ENCODE measurements at places on chromosomes 5 and 9. TPM values are rescaled to one million over a fixed set of nuclear protein-coding genes. Genes with fewer than 3 reads are reported as not detected.

JAKMIP2 gene
- 0.32 TPM for polyA plus RNA-seq

LRRC70 gene
- polyA plus RNA-seq: 3.8 TPM

PCDHGB1 gene
- polyA plus RNA-seq: 1.3 TPM

GPR21 gene
- polyA plus RNA-seq: 0.36 TPM

HK3 gene
- polyA plus RNA-seq: 8.3 TPM

IL5 gene
- not detected for polyA plus RNA-seq

GFRA3 gene
- 2.5 TPM for polyA plus RNA-seq

SLC25A2 gene
- polyA plus RNA-seq: 0.14 TPM

ACSL6 gene
- 2.7 TPM for polyA plus RNA-seq

ARHGAP26 gene
- 13.2 TPM for polyA plus RNA-seq

CDK7 gene
- 13.6 TPM for polyA plus RNA-seq

SNAPC4 gene
- 3.7 TPM for polyA plus RNA-seq

COL15A1 gene
- polyA plus RNA-seq: 22.5 TPM

SPINK13 gene
- 0.72 TPM for polyA plus RNA-seq

PRUNE2 gene
- polyA plus RNA-seq: 11.7 TPM

CTXN3 gene
- not detected for polyA plus RNA-seq
